ENCODE measurements at places on chromosomes 1 and 21. TPM values are rescaled to one million over a fixed set of nuclear protein-coding genes. Genes with fewer than 3 reads are reported as not detected.

Gene PGLYRP4
- total RNA-seq = not detected

Gene TP73
- total RNA-seq = 3.2 TPM

Gene SFN
- total RNA-seq = 5.2 TPM

Gene ACTA1
- total RNA-seq = not detected
